Regular cardiac myocyte (primary cell): ENCODE measurements at places on chromosomes 1 and 21. TPM values are rescaled to one million over a fixed set of nuclear protein-coding genes. Genes with fewer than 3 reads are reported as not detected.

Gene DDI2
- 12.5 and 15.8 TPM in 2 replicates for total RNA-seq

Gene LDLRAD2
- total RNA-seq, result 0.28 TPM in 1 of 2 replicates, not detected in the other

Gene DLGAP3
- total RNA-seq, result under 0.01 TPM in 1 of 2 replicates, not detected in the other

Gene MIXL1
- total RNA-seq, result not detected in 2 replicates

Gene AQP10
- 0.19 and 0.56 TPM in 2 replicates for total RNA-seq
